ENCODE measurements at places on chromosomes 12 and 14.

DNA sequence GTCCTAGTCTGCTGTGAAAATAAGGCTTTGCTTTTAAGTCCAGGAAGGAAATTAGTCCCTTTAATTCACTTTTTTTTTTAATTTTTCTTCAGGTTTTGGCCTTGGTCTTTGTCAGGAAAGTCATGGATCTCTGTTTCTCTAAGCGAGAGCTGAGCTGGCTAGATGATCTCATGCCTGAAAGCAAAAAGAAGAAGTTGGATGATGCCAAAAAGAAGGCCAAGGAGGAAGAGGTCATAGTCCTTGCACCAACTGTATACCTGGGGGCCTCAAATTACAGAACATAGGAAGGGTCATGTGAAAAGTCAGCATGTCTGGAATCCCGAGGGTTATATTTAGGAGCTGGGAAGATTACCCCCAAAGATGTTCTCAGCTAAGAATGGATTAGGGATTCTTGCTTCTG lies 72.3 kb downstream of the SLC4A8 start:
- no peak for DNase-seq

DNA sequence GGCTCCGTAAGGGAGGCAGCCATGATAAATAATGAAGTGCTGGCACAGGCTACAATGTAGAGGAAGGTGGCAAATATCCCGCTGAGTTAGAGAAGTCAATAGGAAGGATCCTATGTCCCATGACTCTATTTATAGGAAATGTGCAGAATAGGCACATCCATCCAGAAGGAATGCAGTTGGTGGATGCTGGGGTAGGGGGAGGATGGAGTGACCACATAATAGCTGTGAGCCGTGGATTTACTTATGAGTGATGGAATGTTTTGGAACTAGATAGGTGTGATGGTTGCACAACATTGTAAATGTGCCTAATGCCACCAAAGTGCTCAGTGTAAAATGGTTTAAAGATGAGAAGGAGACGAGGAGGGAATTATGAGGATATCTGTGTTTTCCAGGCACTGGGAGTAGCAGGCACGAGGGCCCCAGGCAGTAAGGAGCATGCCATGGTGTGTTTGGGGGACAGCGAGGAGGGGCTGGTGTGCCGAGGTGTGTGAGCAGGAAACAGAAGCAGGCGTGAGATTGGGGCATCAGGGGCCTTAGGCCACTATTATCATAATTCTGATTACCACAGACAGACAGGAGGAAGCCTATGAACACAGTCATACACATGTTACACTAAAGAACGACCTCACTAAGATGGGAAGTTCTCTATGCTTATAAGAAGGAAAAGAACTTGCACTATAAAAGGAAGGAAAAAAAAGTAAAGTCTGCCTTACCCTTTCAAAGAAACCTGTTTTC lies 837.3 kb upstream of the TMEM132C start:
- DNase-seq: no peak

DNA sequence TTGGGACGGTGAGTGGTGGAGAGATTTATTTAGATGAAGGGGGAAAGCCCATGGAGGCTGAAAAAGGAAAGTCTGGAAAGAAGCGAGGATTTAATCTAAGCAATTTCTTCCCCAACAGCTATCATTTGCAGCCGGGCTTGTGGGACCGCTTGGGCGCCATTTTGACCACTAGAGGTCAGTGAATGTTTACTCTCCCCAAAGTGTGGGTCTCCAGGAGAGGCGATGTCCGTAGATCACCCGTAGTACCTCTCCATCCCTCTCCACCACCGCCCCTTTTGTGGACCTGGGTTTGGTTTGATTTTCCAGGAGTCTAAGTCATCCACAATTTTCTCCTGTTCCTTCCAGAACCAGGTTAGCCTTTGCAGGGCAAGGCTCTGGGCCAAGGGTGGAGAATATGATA lies 91.2 kb upstream of the PARP11 start:
- peak; percentile 25 for DNase-seq

DNA sequence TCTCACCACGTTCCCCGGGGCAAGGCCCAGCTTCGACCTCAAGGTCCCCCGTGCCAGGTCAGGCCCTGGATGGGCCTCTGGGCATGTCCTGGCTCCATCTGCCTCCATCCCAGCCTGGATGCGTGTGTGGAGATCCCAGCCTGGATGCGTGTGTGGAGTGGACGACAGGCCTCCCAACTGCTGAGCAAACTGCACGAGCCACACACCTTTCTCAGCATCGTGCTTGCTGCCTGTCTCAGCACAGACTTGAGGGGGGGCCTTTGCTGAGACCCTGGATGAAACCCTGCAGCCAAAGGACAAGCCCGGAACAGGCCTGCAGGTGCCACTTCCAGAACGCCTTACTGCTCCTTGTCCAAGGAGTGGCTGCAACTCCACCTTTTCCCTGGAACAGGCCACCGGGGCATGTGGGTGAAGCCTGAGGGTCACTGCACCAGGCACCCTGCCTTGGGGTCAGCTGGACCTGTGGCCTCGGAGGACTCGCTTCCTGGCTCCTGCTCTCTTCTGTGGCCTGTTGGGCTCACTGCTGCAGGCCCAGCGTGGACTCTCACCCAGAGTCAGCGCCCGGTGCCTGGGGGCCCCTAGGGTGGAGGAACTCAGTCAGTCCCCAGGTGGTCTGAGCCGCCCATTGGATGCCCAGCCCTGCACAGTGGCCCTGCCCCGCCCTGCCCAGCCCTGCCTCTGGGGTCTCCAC lies 176.0 kb downstream of the KIF26A start:
- no peak for DNase-seq

- no peak for DNase-seq
Observed at GRCh38 chr12:69714542-69714941, 15.4 kb upstream of the BEST3 start.

- no peak for DNase-seq
Observed at GRCh38 chr12:80058586-80058985, 40.8 kb upstream of the OTOGL start.

GRCh38 chr14:96046630-96047029 lies 7.5 kb downstream of the C14orf132 start:
- no peak for DNase-seq

- DNase-seq: no peak
Observed at GRCh38 chr12:31407562-31407961, 81.6 kb upstream of the SINHCAF start.

DNA sequence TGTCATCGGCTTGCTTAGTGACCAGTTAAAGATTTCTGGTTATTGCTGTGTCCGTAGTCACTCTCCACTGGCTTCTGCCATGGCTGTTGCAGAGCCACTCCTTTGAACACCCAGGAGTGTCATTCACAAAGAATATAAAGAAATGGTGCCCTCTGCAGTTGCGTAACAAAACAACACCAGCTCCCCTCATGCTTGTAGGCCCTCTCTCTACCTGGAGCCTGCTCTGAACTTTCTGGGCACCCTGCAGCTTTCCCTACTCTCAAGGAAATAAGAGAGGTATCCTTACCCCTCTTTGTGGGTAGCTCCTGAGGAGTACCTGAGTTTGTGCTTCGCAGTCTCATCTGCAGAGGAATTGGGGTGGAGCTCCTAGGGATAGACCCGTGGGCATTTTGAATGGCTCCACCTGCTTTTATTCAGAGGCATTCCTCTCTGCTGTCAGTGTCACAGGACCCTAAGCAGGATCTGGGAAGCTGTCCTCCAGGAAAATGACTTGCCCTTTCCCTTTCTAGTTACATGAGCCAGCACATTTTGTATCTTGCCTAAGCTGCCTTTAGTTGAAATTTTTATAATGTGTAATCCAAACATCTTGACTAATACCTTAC lies 97.2 kb upstream of the TMEM260 start:
- DNase-seq: no peak

DNA sequence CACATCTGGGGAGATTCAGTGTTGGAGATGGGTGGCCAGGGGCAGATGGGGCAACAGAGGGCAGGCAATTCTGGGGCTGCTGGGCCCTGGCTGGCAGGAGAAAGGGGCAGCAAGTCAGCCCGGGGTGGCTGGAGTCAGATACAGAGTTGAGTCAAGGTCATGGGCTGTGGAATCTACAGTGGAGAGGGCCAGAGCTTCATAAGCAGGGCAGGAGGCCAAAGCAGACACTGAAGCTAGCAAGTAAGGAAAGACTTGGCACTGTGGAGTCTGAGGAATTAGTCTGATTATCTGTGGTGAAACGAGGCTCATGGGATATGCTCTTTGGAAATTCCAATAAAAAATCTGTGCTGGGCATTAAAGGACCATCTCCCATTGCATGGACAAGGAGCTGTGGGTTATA lies 95.5 kb downstream of the TMX1 start:
- DNase-seq: no peak

GRCh38 chr12:48580831-48581230 lies 11.0 kb upstream of the LALBA start:
- peak; percentile 43 for DNase-seq

DNA sequence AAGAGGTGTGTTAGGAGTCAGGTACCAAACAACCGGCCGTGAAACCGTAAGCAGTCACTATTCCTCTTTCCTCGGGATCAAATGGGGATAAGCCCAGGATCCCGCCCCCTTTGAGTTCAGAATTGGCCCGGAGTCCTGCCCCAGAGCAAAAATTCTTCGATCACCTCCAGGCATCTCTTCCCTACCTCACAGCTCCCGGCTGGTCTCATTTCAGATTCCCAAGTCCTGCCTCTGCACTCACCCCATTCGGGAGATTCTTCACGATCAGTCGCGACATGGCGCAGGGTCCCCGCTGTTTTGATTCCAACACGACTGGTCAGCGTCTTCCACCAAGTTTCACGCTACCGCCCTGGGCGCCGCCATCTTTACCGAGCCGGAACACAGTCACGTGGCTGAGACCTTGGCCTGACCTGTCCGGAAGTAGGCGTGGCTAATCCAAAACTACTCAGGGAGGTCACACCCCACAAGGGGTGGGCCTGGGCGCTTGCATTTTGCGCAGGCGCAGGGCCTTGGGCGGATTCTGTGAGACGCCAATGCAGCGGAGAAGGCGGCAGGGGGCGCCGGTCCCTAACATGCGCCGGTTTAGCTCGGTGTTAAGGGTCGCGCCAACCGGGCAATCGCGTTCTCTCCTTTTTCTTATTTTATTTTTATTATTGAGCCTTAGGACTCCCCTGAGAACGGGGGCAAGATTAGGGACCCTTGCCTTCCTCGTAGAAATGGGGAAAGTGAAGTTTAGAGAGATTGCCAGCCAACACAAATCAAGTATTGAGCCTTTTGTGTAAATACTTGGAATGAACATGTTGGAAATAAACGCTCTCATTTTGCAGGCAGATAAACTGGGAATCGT lies at the start of gene RBM19:
TSS of gene RBM19 (minus strand) at position 375 of the 847 bp plus-strand sequence. CDS start at position 277, 98 bp downstream.
- peak; percentile 93 for DNase-seq

DNA sequence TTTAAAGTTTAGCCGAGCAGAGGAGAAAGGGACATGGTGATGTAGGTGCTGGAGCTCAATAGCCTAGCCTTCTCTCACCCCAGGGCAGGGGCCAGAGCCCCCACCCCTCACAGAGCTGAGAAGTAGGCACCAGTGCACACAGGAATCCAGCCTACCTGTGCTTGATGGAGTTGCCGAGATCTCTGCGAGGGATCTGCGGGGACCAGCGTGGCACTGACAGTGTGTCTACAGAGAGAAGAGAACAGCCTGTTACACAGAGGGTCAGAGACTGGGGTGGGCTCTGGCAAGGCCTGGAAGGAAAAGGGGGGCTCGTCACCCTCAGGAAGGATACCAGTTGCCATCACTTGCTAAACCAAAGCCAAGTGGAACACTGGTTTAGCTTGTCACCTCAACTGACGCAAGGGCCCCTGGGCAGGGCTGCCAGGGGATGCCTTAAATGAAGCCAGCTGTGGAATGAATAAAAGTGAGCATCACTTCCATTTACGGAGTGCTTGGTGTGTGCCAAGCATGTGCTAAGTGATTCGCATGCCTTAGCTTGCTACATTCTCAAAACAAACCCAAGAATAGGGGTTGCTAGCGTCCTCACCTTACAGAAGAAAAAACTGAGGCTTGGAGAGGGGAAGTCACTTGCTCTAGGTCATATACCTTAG lies 220.8 kb upstream of the NOS1 start:
- DNase-seq: no peak

GRCh38 chr14:55556929-55557623 lies 22.9 kb upstream of the KTN1 start:
- DNase-seq: peak; percentile 79

GRCh38 chr12:8917751-8918150 lies 3.4 kb downstream of the PHC1 start:
- no peak for DNase-seq

DNA sequence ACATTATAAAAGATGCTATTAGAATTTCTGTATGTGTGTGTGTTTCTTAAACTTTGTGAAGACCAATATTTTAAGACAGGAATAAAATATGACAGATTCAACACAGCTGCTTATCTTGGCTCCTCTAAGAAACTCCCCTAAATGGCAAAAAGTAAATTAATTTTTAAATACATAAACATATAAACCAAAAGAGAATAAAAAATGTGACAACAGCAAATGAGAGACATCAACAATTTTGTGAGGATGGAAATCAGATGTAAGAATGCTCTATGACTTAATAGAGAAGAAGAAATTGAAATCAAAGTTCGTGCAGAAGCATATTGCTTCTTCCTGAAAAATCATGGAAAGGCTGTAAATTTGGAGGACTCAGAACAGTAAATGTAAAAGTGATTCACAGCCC lies 1083.8 kb downstream of the FLRT2 start:
- no peak for DNase-seq

GRCh38 chr12:67472539-67472938 lies 176.0 kb upstream of the DYRK2 start:
- no peak for DNase-seq

DNA sequence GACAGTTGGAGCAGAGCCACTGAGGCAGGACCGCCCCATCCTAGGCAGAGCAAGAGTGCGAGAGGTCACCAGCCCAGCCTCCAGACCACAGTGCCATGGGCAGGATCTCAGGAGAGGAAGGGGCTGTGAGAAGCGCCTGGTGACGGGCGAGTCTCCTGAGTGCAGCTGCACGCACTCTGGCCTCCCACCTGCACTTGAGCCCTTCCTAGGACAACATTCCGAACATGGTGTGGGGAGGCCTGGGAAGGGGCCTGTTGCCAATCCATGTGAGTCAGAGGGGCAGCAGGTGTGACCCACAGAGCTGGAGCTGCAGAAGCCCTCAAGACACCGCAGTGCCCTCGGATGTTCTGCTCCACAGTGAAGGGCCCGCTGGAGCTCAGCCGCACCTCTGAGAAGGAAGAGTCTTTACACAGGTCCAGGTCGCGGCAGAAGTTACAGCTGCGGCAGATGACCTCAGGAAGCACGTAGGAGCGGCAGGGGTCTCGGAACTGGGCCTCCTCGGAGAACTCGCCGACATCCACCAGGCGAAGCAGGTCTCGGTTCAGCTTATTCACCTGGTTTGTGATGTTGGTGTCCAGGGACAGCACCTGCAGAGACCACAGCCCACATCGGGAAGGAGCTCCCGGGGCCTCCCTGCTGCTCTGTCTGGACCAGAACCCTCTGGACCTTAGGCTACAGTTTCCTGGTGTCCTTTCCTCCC lies 7.3 kb downstream of the P2RX2 start:
- no peak for DNase-seq

DNA sequence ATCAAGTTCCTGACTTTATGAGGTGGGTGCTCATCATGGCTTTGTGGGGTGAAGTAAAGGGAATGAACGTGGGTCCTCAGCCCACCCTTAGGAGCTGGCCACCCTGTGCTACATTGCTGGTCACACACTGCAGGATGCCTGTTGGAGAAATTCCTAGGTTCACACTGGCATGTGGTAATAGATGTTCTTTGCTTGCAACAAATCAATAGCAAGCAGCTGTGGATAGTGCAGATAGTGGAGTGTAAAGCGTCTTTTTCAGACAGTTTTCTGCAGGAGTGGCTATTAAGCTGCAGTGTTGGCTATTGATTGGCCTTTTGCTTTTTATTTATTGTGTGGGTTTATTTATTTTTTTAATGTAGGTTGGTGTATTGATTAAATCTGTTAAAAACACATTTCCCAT lies 822.7 kb downstream of the NRXN3 start:
- no peak for DNase-seq

Data from SW480 (cell line).